ENCODE measurements at places on chromosomes 11 and 22.

DNA sequence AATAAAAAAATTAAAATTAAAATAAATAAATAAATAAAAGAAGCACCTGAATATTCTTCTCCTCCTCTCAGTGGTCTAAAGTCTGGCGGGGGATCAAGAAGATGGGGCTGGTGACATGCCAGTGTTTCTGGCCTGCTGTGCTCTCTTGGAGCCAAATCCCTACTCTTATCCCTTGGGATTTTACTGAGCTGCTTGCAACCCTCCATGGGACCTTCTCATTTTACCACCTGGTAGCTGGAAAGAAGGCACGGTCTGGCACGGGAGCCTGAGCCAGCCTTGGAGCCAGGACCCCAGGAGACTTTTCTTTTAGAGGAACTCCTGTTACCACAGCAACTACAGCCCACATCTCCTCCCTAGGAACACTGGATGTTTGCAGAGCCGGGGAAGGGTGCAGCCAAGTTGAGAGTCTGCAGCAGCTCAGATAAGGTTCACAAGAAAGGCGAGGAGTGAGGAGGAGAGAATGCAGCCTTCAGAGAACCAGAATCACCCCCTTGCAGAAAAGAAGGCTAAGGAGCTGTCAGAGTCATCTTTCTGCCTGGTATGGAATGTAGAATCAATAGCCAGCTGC is 21.4 kb downstream of the CD6 start:
- no peak for DNase-seq

DNA sequence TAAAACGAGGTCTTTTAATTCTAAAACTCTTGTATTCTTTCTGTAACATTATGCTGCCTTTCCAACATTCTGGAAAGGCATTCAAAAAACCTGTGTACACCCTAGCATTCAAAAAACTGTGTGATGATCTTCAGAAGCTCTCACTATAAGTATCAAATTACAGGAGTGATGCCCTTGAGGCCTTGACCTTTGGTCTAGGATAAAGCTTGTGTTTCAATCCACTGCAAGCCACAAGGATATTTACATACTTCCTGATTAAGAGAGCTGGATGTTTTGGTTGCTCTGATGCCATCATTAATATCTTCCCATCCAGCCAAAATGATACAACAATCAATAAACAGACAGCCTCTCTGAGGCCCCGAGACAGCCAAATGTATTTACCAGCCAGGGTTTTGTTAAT is 11.9 kb downstream of the CLPB start:
- no peak for DNase-seq

- no peak for DNase-seq
Measured at GRCh38 chr11:3220101-3220500, 1.5 kb upstream of the MRGPRG start.

DNA sequence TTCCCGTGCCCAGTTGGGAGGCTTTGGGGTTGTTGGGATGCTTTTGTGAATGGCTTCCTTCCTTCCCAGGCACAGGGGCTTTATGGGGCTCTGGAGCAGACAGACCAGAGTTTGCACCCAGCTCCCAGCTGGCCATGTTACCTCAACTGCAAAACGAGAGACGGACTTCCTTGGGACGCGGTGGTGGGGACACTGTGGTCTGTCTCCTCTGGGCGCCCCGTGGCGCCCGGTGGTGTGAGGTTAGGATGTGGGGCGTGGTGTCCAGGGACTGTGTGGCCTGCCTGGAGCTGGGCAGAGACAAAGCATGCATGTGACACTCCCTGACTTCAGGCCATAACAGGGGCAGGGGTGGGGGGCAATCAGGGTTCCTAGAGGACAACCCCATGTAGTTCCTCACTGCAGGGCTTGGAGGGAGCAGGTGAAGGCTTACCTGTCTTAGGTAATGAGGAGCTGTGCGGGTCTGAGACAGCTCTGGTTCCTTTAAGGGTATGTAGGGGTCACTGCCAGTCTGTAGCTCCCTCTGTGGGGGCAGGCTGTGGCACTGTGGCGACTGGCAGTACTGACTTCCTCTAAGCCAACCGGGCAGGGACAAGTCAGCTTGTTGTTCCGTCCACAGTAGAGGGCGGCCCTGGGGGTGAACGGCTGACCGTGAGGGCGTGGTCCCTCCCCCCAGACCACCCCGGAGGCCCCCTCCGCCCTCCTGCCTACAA is 14.4 kb downstream of the KCNQ1 start:
- no peak for DNase-seq
